Stimulated activated CD8-positive, alpha-beta memory T cell treated with anti-CD3 and anti-CD28 coated beads, Interleukin-15, amount 100 ng/mL, for 4 hours (primary cell): ENCODE measurements at places on chromosomes 12 and 14.

- no peak for DNase-seq
Observed at GRCh38 chr12:47870175-47870781, 34.5 kb downstream of the VDR start.

DNA sequence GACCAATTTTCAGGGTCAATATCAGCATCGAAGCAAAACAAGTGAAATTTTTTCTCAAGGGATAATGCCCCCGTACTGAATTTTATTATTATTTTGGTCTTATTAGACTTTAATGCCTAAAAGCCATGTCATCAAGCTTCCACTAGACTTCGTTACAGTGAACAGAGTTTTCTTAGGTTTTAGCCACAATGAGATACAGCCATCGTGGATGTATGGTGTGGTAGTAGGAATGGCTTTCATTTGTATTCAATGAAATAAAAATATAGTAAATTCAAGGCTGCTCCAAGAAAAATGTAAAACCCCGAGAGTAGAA lies 11.7 kb downstream of the TAOK3 start:
- no peak for DNase-seq

DNA sequence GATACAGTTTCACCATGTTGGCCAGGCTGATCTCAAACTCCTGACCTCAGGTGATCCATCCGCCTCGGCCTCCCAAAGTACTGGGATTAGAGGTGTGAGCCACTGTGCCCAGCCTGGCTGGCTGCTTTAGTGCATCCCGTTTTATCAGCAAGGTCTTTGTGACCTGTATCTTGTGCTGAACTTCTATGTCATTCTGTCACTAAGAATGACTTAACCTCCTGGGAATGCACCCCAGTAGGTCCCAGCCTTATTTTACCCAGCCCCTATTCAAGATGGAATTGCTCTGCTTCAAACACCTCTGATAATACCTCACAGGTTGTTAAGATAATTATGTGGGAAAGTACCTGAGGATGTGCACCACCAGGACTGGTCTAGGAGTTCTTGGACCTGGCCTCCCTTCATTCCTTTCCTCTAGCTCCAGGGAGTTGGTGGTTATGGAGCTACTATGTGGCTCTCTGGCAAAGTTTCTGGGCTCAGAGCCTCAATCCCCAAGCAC lies 26.1 kb upstream of the JPH4 start:
- DNase-seq, result no peak

GRCh38 chr14:33056213-33056612 lies 117.5 kb downstream of the NPAS3 start:
- no peak for DNase-seq

GRCh38 chr12:12993367-12993766 lies 6.7 kb downstream of the HEBP1 start:
- DNase-seq, result no peak

GRCh38 chr12:5511644-5512600 lies 80.0 kb downstream of the NTF3 start:
- DNase-seq, result no peak

- DNase-seq, result no peak
Observed at GRCh38 chr14:99510556-99511139, 29.4 kb downstream of the CCNK start.

DNA sequence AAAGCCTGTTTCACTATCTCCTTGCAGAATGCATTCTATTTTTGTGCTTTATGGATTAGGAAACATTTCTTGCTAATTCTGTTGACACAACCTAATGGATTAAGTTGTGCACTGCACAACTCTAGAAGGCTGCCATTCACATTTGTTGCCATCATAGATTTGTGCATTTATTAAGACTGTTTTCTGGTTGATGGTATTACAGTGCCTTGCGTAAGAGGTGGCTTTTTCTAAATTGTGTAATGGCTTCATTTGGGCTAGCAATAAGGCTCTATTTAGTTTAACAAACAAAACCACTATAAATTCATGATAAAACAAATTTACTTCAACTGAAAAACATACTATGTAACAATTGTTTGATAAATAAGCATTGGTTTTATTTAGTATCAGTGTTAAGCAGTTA lies 175.9 kb downstream of the TRHDE start:
- no peak for DNase-seq

DNA sequence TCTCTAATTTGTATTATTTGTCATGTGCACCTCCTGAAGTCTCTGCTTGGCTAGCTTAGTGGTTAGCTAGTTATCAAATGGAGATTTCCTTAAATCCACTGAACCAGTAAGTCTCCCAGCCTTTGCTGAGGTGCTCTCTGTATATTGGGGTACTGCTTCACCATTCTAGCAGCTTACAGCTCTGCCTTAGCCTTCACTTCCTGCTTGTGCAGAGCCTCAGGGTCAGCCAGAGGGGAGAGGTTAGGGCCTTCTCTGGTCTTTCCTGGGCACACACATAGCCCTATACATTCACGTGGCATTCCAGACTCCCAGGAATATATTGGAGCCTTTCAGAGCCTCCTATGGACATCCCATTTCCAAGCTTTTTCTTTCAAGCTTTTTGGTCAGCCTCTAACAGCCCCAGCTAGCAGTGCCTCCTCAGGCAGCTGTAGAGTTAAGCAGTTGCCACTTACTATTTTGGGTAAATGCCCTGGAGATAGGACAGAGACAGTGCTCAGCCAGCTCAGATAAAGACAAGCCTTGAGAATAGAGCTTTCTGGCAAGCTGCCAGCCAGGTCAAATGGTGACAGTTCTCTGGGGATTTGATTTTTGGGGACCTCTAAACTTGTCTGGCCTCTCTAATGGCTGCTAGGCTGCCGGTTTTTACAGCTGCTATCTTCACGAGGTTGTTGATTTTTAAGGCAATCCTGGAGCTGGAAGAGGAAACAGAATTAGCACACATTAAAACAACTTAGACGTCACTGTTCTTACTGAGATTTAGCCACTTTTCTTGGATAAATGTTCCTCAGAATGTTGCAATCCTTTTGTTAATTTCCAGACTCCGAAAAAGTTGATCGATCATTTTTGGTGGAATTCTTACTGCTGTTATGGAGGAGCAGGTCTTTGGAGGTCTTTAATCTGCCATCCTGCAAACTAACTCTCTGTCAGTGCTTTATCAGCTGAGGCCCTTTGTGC lies 32.9 kb downstream of the FBXW8 start:
- no peak for DNase-seq

GRCh38 chr12:67377021-67377420 lies 107.9 kb downstream of the CAND1 start:
- no peak for DNase-seq

GRCh38 chr14:28821993-28822392 lies 55.4 kb downstream of the FOXG1 start:
- no peak for DNase-seq

DNA sequence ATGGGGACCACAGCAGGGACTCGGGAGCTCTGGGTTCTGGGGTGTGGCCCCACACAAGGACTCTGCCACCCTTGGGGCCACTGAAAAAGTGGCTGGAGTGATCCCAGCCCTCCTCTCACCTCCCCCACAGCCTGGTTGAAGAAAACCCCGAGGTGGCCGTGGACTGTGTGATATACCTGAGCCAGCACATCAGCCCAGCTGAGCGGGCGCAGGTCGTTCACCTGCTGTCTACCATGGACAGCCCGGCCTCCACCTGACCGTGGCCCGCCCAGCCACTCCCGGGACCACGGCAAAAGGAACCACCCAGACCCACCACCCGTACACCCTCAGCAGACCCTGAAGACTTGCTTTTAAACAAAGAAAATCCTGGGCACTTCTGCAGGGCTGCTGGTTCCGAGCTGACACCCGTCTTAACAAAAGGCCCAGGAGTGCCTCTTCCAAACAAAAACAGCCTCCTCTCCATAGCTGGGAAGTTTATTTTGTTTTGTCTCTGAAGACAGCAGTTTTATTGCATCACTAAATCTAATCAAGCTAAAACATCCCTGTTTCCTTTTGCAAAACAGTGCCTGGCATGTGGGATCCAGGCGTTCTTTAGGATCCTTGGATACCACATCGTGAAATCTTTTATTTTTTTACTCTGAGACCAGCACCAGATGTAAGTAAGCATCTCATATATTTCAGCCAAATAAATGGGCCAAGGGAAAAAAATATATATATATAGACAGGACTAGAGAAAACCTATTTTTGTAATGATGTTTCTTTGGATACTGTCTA lies 42.8 kb downstream of the FOXN4 start:
- no peak for DNase-seq

DNA sequence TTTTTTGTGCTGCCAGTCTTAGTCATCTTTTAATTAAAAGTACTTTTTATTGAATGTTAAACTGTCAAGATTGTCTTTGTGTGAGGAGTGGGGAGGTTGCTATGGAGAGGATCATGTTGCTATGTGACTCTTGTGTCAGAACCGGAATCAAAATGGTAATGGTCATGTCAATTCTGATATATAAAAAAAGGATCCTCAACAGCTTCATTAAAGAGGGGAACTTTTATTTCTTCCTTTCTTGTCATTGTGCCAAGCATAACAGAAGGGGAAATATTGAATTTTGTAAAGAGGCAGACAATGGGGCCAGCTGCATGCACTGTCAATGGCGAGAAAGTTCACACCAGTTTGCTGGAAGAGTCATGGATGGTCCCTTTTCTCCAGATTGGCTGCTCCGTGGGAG lies 564.8 kb downstream of the VRK1 start:
- no peak for DNase-seq

GRCh38 chr14:52305014-52305413 lies 9.1 kb upstream of the PTGER2 start:
- no peak for DNase-seq

DNA sequence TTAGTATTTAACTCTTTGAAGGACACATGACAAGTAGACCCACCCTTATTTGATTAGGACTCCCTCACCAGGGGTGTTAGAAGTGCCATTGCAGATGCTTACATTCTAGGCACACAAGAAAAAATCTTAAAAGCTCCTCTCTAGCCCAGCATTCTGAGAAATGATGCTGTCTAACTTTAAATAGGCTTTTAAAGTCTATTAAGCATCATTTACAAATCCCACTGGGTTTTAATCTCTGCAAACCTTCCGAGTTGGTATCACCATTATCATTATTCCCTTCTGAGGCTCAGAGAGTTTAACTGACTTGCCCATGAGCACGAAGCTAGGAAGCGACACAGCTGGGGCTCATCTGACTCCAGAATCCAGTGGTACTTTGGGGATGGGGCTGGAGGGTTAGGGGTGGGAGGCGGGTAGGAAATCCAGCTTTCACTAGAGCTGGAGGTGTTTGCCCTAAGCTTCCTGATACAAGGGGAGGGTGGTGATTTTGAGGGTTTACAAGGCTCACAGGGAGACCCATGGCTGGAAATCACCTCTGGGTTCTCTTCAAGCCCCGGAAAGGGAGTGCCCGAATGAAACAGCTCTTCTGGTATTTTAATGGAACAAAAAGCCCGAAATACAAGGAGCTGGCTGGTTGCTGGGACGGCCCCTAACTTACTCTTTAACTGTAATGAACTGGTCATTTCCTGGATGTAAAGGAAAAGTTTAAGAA lies 109.2 kb upstream of the FUT8 start:
- no peak for DNase-seq

- no peak for DNase-seq
Observed at GRCh38 chr14:96095581-96096476, 56.7 kb downstream of the C14orf132 start.

DNA sequence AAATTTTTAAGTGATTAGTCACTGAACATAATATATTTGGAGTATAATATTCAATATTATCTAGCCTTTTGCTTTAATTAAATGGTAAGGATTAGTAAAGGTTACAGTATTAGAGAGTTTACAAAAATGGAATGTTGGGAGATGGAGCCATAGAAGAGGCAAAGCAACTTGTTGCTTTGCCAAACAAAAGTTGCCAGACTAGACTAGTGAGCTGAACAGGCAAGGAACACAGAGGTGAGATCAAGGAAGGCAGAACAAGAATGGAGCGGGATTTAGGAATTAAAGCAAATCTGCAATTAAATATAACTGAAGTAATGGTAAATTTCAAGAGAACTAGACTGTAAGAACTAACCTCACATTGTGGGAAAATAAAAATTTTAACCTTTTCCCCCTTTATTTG lies 5.1 kb downstream of the ARF6 start:
- no peak for DNase-seq

- DNase-seq, result no peak
Observed at GRCh38 chr12:79775355-79776027, 84.7 kb upstream of the PAWR start.

- no peak for DNase-seq
Observed at GRCh38 chr12:106760184-106760531, 14.3 kb upstream of the RIC8B start.

DNA sequence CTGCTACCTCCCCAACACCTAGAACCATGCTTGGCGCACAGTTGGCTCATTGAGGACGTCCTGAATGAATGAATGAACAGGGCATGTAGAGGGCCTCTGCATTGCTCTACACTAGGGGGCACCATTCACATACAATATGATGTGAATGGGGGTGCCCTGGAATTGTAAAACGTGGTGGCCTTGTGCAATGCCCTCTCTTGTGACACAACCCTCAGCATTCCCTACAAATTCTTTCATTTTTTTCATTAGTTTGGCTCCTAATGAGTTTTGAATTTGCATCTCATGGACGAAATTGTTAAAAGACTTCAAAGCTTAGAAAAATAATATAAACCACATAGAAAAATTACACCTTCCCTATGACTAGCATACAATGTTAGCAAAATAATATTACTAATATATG lies 2.3 kb upstream of the DIO2 start:
- DNase-seq, result no peak

GRCh38 chr12:3579446-3580093 lies 88.6 kb downstream of the PRMT8 start:
- no peak for DNase-seq

DNA sequence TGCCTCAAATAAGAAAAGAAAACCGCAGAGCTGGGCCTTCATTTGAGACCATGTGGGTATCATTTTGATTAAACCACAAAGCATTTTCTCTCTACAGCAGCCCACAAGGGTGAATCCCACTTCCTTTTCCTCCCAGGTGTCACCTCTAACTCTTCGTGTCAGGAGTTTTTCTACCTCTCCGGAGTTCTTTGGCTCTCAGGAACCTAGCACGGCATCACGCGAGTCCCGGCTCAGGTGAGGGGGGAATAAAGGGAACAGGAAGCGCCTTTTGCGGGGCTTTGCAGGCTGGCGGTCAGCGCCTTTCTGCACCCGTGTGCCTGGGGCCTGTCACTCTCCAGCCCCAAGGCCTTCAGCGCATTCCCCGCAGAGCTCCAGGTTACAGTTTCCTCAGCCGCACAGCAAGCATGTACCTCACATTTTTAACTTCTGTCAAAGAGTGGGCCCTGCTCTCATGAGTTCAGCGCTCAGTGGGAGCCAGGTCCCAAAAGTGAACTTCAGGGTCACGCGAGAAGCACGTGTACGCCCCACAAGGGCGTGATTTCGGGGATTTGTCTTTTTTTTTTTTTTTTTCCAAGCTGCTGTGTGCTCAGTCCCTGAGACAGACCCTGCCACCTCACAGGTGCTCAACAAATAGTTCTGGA lies 740 bp upstream of the PRPF40B start:
- DNase-seq, result peak; percentile 13

DNA sequence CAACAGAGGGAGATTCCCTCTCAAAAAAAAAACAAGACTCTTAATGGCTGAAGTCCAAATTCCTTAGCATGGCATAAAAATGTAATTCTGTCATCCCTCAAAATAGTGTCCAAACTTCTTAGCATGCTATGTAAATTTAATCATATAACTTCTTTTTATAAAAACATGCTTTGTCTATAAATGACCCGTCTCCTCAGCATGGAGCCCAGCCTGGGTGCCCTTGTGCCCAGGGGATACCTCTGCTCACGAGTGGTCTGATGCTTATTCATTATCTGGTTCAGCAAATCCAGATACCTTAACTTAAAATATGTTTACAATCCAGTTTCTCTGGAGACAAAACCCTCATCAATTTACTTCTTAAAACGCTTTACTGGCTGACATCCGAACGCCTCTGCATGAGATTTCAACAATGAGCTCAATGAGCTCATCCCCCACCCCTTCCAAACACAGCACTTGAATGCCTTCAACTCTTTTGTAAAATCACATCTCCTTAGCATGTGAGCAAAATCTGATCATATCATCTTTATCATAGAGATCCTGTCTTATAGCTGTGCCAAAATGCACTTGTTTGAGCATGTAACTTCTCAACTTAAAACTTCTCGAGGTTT lies 15.7 kb downstream of the RTL1 start:
- DNase-seq, result no peak
